ENCODE measurements at places on chromosomes 2 and 18. TPM values are rescaled to one million over a fixed set of nuclear protein-coding genes. Genes with fewer than 3 reads are reported as not detected.

The GAL3ST2 gene
- not detected for total RNA-seq

DNA sequence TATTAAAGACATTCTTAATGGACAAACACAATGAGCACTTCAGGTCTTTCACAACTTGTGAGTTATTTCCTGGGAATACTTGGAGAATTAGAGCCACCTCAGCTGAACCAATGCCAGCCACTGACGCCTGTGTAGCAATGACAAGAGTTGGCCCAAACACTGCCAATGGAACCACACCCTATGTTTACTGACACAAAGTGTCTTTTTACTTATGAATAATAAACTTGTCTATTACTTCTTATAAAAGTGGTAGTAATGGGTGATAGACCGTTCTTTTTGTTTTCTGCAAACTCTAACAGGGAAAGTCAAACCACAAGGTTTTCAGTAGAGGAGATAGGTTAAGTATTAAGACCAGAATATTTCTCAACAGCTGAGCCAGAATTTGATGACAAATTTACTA lies 12.5 kb upstream of the CHAC2 start:
- no peak for DNase-seq

GRCh38 chr2:199631129-199631528 lies 173.4 kb upstream of the SATB2 start:
- no peak for DNase-seq

- DNase-seq, result no peak
Measured at GRCh38 chr2:177242121-177242987, 22.2 kb downstream of the NFE2L2 start.

- no peak for DNase-seq
Measured at GRCh38 chr2:216554755-216555154, 56.1 kb downstream of the RPL37A start.

DNA sequence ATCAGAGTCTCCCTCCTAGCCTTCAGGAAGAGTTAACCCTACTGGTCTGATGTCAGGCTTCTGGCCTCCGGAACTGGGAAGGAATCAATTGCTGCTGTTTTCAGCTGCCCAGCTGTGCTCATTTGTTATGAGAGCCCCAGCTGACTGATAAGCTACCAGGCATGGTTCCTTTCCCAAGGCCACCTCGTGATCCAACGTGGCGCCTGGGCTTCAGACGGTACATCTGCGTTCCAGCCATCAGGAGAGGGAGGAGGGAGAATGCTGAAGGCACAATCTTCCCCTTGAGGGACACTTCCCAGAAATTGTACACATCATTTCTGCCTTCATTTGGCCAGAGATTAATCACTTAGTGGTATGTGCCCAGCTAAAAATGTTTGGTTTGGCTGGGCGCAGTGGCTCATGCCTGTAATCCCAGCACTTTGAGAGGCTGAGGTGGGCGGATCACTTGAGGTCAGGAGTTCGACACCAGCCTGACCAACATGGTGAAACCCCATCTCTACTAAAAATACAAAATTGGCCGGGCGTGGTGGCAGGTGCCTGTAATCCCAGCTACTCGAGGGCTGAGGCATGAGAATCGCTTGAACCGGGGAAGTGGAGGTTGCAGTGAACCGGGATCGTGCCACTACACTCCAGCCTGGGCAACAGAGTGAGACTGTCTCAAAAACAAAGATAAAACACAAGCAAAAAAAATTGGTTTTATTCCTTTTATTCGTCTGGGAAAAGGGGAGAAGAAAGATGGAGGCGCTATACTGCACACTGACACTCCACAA lies 10.5 kb upstream of the ARMC9 start:
- no peak for DNase-seq

- no peak for DNase-seq
Measured at GRCh38 chr2:8535469-8535795, 146.4 kb upstream of the ID2 start.

Data from omental fat pad (tissue), 4 donors.